ENCODE measurements at places on chromosomes 1 and 21.

DNA sequence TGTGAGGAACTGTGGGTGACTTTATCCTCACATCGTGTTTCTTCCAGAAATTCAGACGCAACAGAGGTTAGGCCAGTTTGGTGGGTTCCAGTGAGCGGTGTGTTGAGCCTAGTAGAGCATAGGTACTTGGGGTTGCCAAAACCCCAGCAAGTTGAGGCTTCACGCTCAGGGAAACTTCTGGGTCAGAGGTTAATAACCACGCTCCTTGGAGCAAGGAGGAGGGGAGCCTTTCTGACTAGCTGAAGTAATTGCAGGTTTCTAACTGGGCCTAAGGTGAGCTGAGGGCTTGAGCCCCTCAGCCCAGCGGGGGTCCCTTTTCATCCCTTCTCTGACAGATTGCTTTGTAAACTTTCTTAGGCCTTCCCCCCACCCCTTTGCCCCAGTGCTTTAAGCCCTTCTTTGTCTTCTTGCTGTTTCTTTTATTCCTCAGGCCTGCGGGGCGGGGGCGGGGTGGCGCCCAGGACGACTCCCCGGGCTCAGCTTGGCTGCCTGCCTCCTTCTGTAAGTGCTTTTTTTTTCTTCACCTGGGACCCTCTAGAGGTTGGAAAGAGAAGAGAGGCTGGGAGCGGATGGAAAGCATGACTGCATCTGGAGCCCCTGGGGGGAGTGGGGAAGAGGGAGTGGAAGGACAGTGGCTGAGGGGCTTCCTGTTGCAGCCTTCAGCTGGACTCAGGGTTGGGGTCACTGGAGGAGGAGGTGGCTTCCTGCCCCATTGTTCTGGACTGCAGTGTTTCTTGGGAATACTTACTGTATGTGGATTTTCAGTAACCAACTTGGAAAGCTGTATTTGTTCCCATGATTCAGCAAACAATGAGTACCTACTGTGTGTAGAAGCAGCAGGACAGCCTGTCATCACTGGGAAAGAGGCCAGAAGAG is 1.3 kb upstream of the ZNF436 start:
- DNase-seq, result no peak

DNA sequence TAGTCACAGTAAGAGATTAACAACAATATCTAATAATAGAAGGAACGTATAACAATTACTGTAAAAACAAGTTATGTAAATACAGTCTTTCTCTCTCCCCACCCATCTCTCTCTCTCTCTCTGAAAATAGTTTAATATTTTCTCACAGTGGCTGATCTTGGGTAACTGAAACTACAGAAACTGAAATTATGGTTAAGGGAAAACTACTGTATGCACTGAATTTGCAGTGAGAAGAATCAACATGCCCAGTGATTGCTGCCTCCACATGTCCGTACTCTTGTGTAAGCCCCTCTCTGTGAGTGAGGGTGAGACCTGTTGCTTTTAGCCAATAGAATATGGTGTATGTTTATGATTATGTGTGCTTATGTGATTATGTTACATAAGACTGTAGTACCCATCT is 1.6 kb downstream of the KRTAP6-1 start:
- DNase-seq, result no peak

- DNase-seq, result peak; percentile 3
Measured at GRCh38 chr21:27168084-27168483, 201.2 kb upstream of the ADAMTS5 start.

DNA sequence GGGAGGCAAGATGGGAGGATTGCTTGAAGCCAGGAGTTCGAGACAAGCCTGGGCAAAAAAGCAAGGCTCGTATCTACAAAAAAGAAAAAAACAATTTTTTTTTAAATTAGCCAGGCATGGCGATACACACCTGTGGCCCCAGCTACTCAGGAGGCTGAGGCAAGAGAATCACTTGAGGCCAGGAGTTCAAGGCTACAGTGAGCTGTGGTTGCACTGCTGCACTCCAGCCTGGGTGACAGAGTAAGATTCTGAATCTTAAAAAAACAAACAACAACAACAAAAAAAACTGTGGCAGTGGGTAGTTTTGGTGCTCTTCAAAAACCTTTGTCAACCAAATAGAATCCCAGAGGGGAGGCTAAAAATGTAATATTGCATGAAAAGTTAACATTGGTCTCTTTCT is 734 bp downstream of the PTPN22 start:
- no peak for DNase-seq

DNA sequence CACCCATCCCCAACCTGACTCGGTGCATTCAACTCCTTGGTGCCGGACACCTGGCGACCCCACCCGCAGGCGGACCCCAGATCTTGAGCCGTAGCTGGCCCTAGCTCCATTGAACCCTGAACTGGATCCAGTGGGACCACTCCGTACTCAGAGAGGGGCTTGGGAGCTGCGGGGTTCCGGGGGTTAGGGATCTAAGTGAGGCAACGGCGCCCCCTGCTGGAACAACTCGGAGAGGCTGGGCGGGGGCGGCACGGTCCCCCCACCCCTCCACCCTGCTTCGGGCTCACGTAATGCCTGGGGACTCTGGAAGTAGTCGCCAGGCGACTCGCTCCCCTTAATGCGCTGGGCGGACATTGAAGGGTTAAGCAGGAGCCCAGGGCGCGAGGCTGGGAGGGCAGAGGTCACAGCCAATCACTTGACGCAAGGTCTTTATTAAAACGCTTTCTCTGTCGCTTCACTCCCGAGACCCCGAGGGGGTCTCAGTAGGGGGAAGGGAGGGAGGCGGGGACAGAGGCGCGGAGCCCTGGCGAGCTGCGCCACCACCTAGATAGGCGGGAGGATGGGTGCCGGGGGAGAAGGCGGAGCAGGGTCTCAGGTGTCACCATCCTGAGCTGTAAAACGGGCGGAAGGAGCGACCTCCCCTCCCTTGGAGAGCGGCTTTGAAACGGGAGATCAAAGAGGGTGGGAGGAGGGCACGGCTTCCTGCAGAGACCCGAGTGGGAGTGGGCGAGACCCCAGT is 704 bp upstream of the CRABP2 start:
- peak; percentile 66 for DNase-seq

- DNase-seq, result peak; percentile 99
Measured at GRCh38 chr1:25997828-25998761, at the start of gene PAFAH2. Gene PAFAH2, minus strand, starts transcription at chr1:25998063. Its CDS starts 7,247 bp downstream, at chr1:25990816.

DNA sequence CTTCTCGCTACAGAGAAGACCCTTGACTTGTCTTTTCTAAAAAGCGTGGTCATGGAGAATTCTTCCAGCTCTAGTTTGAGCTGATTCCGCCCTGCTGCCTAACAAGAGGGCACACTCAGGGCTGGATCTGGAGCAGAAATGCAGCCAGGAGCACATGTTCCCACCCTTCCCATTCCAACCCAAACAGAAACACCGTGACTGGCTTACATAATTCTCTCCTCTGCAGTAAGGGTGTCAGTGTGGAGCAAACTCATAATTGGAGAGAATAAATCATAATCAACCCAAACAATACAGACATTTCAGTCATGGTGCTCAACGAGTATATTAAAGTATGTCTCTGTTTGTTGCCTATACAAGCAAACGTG is 34.5 kb downstream of the CTNNBIP1 start:
- DNase-seq, result no peak

GRCh38 chr1:164693564-164694359 is 134.8 kb downstream of the PBX1 start:
- no peak for DNase-seq

DNA sequence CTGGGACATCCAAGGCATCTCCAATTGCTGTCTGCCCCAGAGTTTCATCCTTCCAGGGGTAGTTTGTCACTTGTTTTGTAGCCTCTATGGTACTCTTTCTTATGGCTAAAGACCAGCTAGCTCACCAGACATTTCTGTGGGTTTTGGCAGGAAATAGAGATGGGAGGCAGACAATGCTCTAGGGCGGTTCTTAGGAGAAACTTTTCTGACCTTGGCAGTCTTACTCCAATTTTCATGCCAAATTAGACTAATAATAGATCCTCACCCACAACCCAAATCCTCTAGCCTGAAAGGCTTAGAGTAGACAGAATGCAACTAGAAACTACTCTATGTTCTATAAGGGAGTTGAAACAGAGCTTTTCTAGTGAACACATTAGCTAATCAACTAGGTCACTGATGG is 69.8 kb downstream of the LRIG2 start:
- DNase-seq, result no peak

DNA sequence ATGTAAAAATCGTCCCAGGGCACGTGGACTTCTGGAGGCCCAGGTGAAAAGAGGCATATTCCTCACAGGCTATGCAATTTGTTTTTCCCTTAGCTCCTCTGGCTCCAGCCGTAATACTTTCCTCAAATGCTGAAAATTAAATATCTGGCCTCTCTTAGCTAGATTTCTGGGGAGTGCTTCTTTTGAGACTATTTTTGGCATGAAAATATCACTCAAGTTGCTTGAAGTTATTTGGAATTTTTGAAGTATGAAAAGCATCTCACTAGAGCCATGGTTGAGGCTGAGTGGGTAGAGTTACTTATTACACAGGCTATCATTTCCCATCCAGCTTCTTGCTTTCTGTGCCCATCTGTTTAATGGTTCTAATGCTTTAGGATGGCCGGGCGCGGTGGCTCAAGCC is 59.7 kb downstream of the MYOM3 start:
- DNase-seq, result no peak

DNA sequence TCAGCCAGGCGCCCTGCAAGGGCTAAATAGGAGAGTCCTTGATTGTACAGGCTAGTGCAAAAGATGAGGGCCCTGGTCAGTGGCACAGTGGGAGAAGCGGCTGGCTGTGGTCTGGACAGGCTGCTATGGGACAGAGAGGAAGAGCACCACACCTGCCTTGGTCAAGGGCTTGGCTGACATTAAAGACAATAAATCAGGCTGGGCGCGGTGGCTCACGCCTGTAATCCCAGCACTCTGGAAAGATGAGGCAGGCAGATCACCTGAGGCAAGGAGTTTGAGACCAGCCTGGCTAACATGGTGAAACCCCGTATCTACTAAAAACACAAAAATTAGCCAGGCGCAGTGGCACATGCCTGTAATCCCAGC is 62.9 kb downstream of the NID1 start:
- no peak for DNase-seq

DNA sequence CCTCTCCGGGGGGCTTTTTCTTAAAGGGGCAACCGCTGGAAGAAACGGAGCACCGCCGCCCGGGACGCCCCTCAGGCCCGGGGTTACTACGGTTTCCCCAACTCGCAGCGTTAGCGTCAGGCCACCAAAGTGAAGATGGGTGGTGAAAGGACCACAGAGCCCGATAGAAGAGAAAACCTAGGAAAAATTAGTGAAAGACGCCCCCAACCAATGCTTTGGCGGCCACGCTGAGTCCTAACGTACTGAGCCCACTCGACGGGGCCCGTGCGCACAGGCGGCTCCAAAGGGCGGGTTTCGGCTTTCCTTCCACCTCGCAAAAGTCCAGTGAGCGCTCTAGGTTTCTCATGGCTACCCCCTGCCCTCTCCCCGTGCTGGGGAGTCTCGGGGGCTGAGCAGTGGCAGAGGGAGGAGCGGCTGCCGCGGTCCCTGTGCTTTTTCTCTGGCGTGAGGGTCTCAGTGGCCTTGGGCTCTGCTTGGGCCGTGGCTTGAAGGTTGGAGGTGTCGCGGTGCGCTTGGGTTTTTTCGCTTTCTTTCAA is 12.2 kb upstream of the SPEN start:
- DNase-seq, result no peak

DNA sequence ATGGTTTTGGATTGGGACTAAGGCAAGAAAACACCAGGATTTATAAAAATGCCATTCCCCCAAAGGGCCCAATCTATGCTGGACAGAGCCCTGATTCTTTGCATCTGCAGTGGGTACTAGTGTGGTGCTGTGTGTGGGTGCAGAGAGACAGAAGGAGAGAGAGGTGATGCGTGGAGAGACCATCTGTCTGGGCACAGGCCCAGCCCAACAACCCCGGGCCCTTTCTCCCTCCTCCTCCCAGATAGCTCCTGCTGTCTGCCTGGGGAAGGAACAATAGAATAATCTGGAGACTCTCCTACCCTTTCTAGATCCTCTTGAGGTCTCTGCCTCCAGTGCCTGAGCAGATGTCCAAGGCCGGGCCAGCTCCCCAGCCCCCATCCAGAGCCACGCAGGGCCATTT is 15.1 kb downstream of the KIAA1614 start:
- DNase-seq, result no peak

- peak; percentile 34 for DNase-seq
Measured at GRCh38 chr1:31248276-31248675, 8.6 kb upstream of the NKAIN1 start.

GRCh38 chr1:226967665-226968064 is 27.6 kb downstream of the COQ8A start:
- peak; percentile 31 for DNase-seq

GRCh38 chr1:90850181-90850897 is 133.2 kb upstream of the BARHL2 start:
- DNase-seq, result no peak

DNA sequence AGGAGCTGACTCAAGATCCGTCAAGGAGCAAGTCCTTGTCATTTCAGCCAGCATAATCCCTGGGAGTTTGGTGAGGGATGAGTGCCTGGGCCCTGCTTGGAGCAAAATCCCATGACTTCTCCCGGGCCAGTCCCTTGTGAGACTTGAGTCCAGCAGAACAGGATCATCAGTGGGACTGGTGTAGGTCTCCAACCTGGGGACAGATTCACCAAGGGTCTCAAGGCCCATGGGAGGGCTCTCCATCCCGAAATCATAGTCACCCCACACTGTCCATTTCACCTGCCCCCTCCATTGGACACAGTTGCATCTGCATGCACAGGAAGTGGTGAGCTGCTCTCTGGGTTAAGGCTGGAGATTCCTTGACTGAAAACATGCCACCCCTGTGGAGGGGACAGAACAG is 178.2 kb downstream of the FOXD2 start:
- no peak for DNase-seq

DNA sequence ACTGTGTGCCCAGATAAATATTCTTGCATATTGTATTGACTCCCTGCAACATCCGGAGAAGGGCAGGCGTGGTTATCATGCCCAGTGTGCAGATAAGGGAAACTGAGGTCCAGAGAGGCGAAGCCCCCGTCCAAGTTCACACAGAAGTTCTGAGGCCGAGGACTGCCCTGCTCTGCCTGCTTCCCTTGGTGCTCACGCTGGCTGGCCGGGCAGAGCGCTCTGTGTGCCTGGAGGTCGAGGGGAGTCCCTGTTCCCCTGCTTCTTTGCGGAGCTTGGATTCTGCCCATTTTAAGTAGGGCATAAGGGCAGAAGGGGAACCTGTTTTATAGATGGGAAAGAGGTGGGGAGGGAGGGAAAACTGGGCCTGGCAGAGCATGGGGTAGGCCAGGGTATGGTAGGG is 92.8 kb upstream of the ACTL8 start:
- no peak for DNase-seq

- peak; percentile 6 for DNase-seq
Measured at GRCh38 chr1:113219377-113219776, 146.4 kb downstream of the LRIG2 start.

- peak; percentile 61 for DNase-seq
Measured at GRCh38 chr1:111603979-111604378, 15.6 kb upstream of the RAP1A start.

Measured in ELR (cell line).